ENCODE measurements at places on chromosomes 11 and 22. TPM values are rescaled to one million over a fixed set of nuclear protein-coding genes. Genes with fewer than 3 reads are reported as not detected.

RIBC2 gene
- not detected for total RNA-seq

DBX1 gene
- not detected for total RNA-seq

GRCh38 chr11:83312430-83312829, 26.3 kb upstream of the CCDC90B start:
- no peak for DNase-seq

DNA sequence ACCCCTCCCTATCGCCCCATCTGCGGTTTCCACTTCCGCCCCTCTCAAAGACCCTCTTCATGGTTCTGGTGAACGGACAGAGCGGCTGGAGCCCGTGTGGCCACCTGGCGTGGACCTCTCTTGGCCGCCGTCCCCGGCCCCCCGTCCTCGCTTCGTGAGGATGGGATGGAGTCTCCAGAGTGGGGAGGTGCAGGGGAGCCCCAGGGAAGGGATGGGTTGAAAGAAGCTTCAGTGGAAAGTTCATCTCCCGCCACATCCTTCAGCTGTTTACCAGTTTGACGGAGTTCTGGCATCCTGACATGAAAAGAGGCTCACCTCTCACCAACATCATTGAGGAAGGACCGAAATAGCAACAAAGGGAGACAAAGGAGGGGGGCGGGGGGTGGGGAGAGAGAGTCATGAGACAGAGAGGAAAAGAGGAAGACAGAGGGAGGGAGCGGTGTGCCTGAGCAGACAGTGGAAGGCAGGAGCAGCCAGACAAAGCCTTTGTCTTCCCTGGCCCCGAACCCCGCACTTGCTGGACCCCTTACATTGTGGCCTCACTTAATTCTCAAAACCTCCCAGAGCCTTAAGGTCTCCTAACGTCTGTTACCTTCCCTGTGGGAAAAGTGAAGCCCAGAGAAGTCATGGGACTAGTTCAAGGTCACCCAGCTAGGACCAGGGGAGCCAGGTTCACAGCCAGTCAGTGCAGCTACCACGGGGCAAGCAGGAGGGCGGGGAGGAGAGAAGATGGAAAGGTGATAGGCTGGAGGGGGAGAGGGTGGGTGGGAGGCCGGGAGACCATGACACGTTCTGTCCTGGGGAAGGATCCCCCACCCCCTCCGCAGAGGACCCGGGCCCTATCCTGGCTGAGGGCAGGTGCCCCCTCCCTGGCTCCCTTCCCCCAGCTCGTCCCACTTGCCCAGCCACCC, 54.9 kb downstream of the CD6 start:
- DNase-seq, result no peak
